ENCODE measurements at places on chromosomes 16 and 17.

DNA sequence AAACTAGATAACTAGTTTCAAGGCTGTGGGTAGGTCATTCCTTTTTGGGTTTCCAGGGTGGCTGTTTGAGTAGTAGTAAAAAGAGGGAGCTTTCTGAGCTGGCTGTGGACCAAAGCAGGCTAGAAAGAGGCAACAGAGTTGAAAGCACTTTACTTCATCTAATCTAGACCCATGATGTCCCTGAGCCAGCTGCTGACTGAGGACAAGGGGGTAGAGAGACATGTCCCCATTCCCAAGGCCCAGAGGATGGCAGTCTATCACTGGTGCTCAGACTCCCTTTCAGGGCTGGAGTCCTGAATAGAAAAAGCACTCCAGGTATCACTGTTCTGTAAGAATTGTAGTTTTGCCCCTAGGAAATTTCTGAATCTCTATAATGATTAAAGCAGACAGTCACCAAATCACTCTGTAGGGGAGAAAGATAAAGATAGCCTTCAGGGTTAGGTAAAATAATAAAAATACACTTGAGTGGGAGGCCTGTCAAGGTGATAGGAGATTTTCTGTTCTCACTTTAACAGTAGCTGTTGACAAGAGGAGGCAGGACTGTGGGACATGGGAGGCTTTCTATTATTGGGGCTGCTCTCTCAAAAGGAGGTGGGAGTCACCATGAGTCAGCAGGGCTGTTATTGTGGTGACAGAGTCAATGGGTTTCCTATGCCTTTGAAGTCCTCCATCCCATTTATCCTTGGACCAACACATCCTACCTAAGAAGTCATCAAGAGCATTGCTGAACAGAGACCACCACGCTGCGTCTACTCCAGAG lies 190.2 kb upstream of the MPHOSPH6 start:
- DNase-seq = no peak

GRCh38 chr17:12231355-12231682 lies 210.6 kb downstream of the MAP2K4 start:
- DNase-seq = no peak

DNA sequence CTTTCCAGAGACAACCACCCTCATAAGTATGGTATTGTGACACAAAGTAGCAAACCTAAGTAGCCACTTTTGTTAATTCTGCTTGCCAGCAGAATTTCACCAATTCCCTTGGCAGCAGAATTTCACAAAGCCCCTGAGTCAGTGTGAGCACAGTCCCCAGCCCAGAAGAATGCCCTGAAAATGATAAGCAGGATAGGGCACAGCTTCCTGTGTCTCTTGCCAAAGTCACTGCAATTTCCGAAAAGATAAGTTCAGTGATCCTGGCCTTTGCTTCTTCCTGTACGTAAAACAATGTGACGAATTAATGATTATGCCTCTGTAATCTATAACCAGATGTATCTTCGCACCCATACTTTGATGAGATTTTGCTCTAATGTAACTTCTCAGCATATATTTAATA lies 16.0 kb upstream of the WIPF2 start:
- no peak for DNase-seq

DNA sequence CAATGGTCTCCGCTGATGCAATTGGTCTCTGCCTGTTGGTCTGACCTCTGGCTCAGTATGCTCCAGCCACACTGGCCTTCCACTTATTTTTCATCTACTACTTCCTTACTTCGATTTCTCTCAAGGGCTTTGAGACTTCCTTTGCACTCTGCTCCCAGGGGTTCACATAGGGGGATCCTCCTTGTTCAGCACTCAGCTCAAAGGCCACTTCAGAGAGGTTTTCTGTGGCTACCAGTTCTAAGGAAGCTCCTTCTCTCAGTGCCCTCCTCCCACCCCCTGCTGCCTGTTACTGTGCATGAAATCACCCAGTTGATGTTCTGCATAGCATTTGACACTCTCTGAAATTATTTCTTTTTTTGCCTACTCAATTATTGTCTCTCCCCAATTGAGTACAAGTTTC lies 476.4 kb downstream of the HS3ST3B1 start:
- no peak for DNase-seq

DNA sequence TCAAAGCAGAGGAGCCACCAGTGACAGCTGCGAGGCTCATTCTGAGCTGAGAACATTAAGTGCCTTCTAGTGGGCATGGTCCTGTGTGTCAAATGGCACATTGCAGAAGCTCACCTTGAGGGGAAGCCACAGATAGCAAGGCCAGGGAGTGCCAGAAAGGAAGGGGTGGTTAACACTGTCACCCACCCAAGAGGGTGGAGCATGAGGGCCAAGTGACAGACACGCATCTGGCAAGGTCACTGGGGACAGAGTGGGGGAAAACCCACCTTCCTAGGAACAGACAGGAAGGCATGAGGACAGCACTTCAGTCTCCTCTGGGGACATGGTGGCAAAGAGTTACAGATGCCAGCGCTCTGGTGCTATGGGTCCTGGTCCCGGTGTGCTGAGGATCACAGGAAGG lies 22.1 kb downstream of the NUBP1 start:
- no peak for DNase-seq

DNA sequence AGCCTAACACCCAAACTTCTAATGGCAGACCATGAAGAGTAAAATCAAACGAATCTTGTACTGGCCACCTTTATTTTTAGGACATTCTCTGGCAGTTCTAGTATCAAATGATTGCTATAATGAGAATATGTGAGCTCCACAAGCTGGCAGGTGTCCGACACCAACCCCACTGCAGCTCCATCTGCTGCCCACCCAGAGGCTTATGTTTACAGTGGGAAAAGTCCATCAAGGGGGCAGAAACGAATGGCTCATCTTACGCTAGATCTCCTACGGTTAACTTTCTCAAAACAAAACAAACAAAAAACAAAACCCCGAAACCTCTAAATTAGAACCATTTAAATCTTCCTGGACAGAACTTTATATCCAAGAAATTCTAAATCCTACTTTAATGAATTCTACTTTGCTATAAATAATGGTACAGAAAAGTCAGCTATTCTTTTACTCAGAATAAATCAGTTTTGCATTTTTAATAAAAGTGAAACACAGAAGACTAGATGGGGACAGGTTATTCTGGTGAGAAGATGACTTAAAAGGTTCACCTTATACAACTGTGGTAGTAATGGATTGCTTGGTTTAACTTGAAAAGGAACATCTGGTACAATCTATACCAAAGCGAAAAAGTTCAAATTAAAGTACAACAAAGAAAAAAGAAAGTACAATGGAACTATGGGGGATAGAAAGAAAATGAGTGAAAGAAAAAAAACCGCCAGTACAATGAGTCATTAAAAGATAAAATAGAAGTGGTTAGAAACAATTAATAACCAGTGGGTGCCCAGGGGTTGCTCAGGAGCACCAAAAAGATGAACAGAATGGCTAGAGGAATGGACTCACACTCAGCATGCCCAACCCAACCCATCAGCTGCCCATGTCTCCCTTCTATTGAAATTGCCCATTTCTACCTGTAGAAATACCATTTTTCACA lies 40.2 kb downstream of the GRB2 start:
- no peak for DNase-seq

- DNase-seq = no peak
These were observed 47.5 kb downstream of the USP22 start for GRCh38 chr17:20995164-20995872.

DNA sequence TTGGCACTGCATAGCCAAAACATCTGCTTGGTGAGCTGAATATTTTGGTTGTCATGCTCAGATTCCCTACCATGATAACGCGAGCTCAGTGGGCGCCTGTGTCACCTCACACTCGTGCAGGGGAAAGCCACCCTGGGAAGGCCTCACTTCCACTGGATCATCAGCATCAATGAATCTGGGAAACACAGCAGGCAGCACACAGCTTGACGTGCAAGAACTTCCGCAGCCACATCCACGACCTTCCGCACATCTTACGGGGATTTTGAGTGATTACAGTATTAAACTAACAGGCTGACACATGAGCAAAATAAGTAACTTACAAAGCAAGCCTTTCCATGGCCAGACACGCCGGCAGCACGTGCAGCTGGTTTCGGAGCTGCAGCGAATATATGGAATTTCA lies 54.7 kb upstream of the FOXF1 start:
- no peak for DNase-seq

GRCh38 chr17:78972507-78973105 lies 7.1 kb downstream of the LGALS3BP start:
- no peak for DNase-seq

- DNase-seq = peak; percentile 61
These were observed 9.4 kb downstream of the RPL19 start for GRCh38 chr17:39209317-39210092.

DNA sequence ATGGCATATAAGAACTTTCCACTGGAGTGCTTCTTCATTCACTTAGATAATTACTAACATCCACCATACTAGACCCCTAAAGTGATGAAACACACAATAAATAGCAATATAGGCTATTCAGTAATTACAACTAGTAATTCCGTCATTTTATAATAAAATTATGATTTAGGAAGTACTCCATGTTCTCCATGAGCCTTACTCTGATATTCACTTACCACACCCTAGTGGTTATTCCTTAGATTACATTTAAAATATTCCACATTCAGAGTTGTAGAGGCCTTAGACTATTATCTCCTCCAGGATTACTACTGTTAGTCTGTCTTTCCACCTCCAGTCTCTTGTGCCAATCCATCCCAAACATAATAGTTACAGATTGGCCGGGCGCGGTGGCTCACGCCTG lies 62.4 kb downstream of the STH start:
- DNase-seq = peak; percentile 24

Data from iPS-NIHi11 (cell line).